ENCODE measurements at places on chromosomes 2 and 18.

DNA sequence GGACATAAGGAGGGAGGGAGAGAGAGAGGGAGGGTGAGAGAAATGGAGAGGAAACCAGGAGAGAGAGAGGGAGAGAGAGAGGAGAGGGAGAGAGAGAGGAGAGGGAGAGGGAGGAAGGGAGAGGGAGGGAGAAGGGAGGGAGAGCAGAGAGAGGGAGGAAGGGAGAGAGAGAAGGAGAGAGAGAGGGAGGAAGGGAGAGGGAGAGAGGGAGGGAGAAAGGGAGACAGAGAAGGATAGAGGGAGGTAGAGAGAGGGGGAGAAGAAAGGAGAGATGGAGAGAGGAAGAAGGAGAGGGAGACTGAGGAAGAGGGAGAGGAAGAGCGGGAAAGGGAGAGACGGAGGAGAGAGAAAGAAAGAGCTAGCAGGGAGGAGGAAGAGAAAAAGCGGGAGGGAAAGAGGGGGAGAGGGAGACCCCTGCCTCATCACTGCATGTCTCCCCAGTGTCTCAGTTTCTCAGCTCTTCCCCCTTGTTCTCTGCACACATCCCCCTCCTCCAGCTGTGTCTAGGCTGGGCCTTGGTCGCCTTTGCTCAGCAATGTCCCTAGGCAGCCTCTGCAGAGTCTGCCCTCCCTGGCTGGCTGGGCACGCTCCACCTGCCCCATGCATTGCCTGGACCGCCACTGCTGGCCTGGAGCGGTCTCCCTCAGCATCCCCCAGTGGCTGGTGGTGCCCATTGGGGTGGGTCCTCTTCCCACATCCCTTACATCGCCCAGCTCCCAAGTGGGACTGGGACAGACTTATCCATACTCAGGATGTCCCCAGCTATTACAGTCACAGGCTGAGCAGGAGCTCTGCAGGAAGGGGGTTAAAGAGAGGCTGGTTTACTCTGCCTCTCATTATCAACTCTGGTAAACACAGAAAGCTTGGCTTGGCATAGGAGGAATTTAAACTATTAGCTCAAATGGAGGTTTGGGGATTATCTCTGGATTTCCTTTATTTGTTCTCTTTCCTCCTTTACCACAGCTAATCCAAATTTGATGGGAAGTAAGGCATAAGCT is 85.7 kb upstream of the APCDD1 start:
- DNase-seq, result no peak

DNA sequence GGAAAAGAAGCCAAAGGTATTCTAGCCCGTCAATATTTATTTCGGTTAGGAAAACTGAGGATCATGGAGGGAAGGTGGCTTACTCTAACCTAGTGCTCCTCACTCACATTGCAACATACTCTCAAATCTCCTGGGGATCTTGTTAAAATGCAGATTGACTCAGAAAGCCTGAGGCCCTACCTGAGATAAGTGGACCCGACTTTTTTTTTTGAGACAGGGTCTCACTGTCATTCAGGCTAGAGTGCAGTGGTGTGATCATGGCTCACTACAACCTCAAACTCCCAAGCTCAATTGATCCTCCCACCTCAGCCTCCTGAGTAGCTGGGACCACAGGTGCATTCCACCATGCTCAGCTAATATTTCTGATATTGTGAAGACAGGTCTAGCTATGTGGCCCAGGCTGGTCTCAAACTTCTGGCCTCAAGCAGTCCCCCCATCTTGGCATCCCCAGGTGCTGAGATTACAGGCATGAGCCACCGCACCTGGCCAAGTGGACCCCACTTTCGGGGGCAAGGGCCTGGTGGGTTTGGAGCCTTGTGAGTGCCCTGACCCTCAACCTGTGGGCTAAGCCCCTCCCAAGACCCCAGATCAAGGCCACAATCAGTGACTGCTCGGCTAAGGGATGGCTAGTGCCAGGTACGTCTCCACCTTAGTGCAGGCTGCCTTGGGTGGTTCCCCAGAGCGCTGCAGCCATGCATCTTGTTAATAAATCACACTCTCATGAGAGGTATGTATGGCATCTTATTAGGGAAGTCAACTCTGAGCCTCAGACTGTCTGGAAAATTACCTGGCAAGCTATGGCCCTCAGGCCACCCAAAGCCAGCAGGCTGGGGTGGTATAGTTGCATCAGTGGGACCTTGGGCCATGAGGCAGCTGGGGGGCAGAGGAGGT is 1.1 kb upstream of the NEURL3 start:
- no peak for DNase-seq

DNA sequence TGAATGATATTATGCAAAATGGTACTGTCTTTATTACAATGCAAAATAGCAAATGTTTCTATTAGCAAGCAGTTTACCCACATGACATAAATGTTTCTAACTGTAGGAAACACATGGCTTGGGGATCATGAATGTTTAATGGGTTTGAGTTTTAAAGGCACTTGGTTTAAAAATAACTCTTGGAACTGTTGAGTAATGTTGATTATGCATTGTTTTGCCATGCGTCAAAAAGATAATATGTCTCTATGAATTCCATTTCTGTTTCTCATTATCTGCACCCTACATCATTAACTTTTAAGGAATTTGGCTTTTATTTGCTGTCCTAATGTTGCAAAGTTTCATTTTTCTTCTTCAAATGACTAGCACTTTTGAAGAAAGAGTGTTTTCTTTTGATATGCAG is 1355.5 kb downstream of the SUCLG1 start:
- no peak for DNase-seq

- DNase-seq, result no peak
These were observed 40.7 kb upstream of the ARHGAP25 start for GRCh38 chr2:68693951-68694350.

GRCh38 chr2:233440714-233441113 is 86.4 kb downstream of the DGKD start:
- no peak for DNase-seq

GRCh38 chr2:203853271-203853670 is 14.3 kb upstream of the CTLA4 start:
- DNase-seq, result no peak

- DNase-seq, result no peak
These were observed 894.2 kb upstream of the CRIM1 start for GRCh38 chr2:35461406-35461805.

GRCh38 chr2:235240574-235240973 is 253.3 kb upstream of the AGAP1 start:
- DNase-seq, result no peak

DNA sequence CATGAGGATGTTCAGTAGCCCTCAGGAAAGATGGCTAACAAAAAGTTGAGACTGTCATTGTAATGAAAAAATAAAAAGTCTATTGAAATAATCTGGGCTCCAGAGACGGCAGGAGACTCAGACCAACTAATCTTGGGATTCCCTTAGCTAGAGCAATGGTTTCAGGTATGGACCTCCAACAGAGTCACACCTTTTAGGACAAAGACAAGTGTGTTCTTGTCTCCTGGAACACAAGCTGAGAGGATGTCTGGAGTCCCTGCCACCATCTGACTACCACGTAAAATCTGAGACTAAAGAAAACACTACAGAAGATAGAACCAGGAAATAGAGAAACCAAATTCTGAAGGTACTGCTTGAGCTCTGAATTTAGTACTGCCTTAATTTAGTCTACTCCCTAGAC is 103.3 kb upstream of the RBBP8 start:
- DNase-seq, result no peak

- no peak for DNase-seq
These were observed 13.4 kb upstream of the HPCAL1 start for GRCh38 chr2:10289352-10289751.

DNA sequence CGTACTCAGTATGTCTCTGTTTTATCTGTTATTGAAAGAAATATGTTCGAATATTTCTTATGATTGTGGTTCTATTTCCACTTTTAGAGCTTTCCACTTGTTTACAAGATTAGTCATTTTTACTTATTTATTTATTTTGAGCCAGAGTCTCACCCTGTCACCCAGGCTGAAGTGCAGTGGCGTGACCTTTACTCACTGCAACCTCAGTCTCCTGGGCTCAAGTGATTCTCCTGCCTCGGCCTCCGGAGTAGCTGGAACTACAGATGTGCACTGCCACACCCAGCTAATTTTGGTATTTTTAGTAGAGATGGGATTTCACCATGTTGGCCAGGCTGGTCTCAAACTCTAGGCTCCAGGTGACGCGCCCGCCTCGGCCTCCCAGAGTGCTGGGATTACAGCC is 53.3 kb downstream of the HIBCH start:
- no peak for DNase-seq

DNA sequence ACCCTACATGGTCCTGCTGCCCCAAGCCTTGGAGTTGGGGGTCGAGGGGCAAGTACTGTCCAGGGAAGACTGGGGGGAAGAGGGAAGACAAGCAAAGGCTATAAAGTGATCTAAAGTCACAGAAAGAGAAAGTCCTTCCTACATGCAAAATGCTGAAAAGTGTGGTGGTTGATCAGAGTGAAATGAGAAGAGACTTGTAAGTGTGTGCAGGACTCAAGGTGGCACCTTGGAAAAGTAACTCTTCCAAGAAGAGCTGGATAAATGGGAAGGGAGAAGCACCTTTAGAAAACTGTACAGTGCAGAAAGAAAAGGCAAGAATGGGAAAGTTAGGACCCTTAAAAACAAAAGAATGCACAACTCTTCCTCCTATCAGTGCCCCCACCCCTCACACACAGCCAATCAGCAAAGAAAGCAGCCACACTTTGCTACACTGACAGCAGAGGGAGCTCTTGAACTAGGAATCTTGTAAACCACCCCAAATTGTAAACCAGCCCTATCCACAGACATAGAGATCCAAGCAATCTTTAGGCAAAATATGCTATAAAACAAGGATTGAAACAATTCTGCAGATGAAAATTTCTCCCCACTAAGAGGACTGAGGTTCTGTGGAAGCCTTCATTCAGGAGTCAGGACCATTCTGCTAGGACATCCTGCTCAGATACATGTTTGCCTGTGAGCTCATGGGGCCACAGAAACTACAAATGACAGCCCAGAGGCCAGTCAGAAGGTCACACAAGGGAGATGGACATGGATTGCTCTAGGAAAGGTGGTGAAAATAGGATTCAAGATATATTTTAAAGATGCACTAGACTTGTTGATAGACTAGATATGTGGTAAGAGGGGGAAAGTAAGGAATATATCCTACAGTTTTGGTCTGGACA is 146.4 kb downstream of the FTCDNL1 start:
- DNase-seq, result no peak

- no peak for DNase-seq
These were observed 200.9 kb downstream of the NYAP2 start for GRCh38 chr2:225600444-225600843.
